ENCODE measurements at places on chromosomes 7 and 10.
A peak's percentile ranks its signal among the peaks of the same experiment; 100 is the strongest.

- DNase-seq = no peak
These were observed 424.3 kb downstream of the RPS24 start for GRCh38 chr10:78457804-78458482.

DNA sequence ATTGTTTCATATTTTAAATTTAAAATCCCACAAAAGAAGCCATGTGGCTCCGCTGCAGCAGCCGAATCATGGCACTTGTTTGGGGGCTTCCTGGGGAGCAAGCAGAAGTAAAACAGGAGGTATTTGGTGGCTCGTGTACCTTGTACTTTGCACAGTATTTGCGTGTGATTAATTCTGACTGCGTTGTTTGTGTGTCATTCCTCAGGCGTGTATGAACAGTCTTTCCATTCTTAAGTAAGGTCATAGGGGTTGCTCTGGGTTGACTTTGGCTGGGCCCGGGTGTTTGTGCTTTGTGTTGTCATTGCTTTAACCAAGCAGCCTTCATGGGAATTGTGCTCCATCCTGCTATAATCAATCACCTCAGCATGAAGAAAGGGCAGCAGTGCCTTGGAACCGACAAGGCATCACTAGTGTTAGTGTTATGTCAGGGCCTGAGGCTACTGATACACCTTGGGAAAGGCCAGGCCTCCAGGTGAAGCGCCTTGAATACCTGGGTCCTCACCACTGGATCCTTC lies 182.4 kb downstream of the ARHGAP21 start:
- no peak for DNase-seq

DNA sequence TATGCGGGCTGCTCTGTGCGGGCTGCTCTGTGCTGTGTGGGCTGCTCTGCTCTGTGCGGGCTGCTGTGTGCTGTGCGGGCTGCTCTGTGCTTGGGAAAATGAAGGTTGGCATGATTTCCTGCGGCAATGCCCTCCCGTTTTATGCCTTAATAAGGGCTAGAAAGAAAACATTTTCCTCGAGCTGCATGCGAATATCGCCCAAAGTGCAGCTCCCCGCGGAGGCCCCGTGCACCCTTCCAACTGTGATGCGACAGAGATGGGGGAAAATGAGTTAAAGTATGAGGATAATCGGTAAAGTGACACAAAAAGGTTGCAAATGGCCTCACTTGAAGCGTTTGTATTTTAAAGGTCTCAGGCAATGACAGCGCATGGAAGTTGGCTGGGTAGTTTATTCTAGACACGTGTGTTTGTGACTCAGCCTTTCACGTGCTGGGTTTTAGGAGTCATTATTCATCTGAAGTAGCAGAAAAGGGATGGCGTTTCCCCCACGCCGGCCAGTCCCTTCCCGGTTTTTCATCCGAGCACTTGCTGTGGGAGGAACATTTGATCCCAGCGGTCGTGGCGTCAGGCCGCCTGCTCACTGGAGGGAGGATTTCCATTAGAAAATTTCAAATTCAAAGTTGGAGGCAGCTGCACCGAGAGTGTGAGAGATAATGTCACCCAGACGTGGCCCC lies 220.7 kb downstream of the ADARB2 start:
- no peak for DNase-seq

GRCh38 chr7:2079332-2080059 lies 153.2 kb downstream of the MAD1L1 start:
- DNase-seq = no peak

DNA sequence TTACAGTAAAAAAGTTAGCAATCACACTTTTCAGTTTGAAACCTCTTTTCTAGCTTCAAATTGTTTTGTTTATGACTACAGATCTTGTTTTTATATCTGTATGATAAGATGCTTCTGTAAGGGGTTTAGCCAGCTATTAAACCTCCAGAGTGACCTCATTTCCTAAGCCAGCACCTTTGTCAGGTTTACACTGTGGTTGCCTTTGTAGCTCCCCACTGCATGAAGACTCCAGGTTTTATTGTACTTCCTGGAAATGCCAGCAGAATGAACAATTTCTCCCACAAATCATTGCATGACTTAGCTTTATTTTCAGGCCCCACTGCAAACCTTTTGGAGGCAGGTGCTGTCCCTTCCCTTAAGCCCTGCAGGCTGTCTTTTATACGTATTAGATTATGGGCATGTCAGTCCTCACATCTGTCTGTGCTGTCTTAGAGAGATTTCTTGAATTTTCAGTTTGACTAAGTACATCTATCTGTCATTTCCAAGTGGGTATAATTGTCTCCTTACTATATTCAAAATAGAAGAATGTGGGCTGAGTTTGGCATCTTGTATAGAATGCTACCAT lies 8.2 kb upstream of the AGR3 start:
- no peak for DNase-seq

- no peak for DNase-seq
These were observed 21.0 kb downstream of the AP5Z1 start for GRCh38 chr7:4796453-4796852.

DNA sequence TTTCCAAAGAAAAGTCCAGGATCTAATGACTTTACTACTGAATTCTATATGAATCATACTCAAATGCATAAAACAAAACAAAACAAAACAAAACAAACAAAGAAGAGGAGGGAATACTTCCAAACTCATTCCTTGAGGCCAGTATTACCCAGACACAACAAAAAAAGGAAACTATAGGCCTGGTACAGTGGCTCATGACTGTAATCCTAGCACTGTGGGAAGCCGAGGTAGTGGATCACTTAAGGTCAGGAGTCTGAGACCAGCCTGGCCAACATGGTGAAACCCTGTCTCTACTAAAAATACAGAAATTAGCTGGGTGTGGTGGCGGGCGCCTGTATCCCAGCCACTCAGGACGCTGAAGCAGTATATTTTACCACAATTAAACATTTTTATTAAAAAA lies 114.6 kb downstream of the NRBF2 start:
- DNase-seq = no peak

DNA sequence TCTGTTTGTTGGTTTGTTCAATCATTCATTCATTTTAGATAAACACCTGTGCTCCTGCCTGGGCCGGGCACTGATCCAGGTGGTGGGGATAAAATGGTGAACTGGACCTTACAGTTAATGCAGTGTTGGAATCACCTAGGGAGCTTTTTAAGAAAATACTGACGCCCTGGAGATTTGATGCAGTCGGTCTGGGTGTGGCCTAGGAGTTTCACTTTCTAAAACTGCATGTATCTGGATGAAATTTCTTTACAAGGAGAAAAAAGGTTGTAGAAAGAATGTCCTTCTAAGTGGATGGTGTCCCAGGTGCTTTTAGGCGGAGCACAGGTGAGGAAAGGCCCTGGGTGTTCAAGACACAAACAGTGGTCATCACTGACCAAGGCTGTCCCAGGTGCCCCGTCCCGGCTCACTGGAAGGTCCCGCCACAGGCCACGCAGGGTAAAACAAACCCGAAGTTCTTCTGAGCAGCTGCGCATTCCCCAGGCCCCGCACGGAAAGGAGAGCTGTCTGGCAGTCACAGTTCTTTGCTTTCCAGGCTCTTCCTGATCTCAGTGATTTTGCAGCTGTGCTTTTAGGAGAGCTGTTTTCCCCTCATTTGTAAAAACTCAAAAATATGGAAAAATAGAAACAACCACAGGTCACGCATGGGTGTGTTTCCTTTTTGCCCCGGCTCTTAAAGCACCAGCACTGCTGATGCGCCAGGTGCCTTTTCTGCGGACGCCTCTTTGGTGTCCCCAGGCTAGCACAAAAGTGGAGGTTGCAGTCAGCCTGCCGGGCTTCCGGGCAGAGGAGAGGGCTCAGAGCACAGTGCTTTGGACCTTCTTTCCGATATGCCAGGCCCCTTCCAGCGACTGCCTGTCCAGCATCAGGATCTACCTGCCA lies 161.9 kb downstream of the GRK5 start:
- no peak for DNase-seq

DNA sequence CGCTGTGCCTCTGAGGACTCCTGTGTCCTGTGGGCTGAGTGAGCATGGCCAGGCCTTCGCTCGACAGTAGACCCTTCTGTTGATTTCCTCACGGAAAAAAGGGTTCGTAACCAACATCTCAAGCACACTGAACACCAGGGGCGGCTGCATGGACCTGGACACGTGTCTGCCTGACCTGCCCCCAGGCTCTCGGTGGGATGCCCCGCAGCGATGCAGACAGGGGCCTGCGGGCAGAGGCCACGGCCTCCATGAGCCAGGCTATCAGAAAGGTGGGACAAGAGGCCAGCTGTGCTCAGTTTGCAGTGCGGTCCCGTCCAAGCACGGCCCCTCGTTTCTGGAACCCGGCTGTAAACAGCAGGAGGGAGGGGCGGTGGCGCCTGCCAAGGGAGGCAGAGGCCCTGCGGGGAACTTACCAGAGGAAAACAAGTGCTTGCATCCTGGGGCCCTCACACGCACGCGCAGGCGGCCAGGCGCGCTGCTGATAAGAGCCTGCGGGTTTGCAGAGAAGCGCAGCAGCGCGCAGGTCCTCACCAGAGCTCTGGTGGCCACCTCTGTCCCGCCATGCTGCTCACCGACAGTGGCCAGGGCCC lies 10.6 kb downstream of the GPR146 start:
- peak; percentile 78 for DNase-seq

DNA sequence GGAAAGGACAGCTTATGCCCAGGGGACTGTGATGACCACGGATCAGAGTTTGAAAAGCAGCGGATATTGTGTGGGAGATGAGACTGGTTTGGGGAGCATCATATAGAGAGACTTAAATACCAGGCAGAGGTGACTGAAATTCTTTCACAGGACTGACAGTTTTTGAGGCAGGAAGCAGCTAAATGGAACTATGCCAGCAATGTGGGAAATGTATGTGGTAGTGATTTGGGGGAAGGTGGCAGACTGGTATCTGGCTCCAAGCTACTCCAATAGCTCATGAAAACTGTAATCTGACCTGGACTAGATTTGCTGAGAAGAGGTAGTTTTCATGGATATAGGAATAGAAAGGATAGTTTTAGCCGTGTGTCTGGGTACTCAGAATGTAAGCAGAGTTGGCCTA lies 592.6 kb downstream of the REEP3 start:
- no peak for DNase-seq

- no peak for DNase-seq
These were observed 185.4 kb downstream of the TPK1 start for GRCh38 chr7:144650439-144650838.

Measured in activated CD4-positive, alpha-beta T cell treated with anti-CD3 and anti-CD28 coated beads, Interleukin-2, amount 10 ng/mL, durations not matched to agents 7 days and 5 days (primary cell).